Suppressor macrophage treated with lipopolysaccharide for 1 hour (primary cell): ENCODE measurements at places on chromosomes 4 and X.

- DNase-seq: no peak
These were observed 162.0 kb downstream of the SNCA start for GRCh38 chr4:89674876-89675459.

GRCh38 chr4:146023334-146023967 is 84.8 kb upstream of the ZNF827 start:
- DNase-seq: no peak

GRCh38 chr4:87657525-87657924 is 7.4 kb downstream of the DMP1 start:
- no peak for DNase-seq

DNA sequence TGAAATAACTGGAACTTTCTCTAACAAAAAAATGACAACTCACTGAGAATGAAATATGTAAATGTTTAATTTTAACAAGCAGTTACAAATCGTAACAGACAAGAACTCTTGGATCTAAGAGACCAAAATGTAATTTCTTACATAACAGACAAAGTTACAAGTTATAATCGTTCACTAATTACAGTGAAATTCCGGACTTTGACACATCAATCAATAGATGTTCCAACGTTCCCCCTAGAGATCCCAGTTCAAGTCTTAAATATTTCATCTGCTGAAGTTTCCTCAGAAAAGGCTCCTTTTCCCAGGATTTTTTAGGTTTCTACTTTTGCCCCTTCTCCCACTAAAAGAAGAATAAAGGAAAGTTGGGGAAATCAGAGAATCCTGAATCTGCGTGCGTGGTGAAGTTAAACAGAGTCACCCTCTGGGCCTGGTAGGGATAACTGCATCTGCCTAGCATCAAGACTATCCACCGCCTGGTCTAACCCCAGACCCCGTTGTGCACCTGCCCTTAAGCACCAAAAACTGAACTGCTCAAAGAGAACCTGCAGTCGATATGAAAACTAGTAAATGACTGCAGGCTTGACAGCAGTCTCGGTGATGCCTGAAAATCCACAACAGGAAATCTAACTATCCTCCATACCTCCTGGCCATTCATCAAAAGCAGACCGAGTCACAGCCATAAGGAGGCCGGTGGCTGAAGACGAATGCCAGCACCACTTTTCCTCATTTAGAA is 2.3 kb downstream of the IRF2 start:
- no peak for DNase-seq

DNA sequence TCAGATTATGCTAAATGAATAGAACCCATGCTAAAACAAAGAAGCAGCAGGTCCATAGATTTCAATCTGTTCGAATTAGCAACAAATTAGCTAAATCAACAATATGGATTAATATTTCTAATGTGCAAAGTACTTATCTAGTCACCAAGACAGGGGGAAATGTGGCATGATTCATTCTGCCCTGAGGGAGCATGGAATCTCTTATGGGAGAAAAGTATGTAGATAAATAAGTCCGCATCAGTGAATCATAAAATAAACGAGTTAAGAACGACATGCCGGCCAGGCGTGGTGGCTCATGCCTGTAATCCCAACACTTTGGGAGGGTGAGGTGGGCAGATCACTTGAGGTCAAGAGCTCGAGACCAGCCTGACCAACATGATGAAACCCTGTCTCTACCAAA is 102.1 kb downstream of the ANOS1 start:
- no peak for DNase-seq

DNA sequence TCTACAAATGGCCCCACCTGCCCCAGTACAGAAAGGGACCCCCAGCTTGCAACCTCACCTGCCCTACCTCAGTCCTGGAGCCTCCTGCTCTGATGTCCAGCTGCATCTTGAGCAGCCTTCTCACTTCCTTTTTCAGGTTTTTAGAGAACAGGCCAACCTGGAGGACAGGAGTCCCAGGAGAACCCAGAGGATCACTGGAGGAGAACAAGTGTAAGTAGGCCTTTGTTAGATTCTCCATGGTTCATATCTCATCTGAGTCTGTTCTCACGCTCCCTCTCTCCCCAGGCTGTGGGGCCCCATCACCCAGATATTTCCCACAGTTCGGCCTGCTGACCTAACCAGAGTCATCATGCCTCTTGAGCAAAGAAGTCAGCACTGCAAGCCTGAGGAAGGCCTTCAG is 3.6 kb downstream of the MAGEA11 start:
- no peak for DNase-seq
